ENCODE measurements at places on chromosomes 7 and 10.

- DNase-seq, result no peak
Observed at GRCh38 chr7:101088069-101088425, 2.8 kb downstream of the TRIM56 start.

- DNase-seq, result no peak
Observed at GRCh38 chr10:110601581-110601980, 34.1 kb downstream of the SMC3 start.

- no peak for DNase-seq
Observed at GRCh38 chr10:130661419-130661818, 525.2 kb downstream of the GLRX3 start.

GRCh38 chr7:54111814-54112511 is 430.2 kb upstream of the VSTM2A start:
- no peak for DNase-seq

- no peak for DNase-seq
Observed at GRCh38 chr10:61197057-61197456, 253.1 kb upstream of the RHOBTB1 start.

GRCh38 chr10:100829097-100829870 is 83.5 kb upstream of the SLF2 start:
- peak; percentile 13 for DNase-seq

- no peak for DNase-seq
Observed at GRCh38 chr10:13690281-13690825, 103.6 kb downstream of the PRPF18 start.

- no peak for DNase-seq
Observed at GRCh38 chr10:86961481-86962091, 3.2 kb downstream of the SNCG start.

DNA sequence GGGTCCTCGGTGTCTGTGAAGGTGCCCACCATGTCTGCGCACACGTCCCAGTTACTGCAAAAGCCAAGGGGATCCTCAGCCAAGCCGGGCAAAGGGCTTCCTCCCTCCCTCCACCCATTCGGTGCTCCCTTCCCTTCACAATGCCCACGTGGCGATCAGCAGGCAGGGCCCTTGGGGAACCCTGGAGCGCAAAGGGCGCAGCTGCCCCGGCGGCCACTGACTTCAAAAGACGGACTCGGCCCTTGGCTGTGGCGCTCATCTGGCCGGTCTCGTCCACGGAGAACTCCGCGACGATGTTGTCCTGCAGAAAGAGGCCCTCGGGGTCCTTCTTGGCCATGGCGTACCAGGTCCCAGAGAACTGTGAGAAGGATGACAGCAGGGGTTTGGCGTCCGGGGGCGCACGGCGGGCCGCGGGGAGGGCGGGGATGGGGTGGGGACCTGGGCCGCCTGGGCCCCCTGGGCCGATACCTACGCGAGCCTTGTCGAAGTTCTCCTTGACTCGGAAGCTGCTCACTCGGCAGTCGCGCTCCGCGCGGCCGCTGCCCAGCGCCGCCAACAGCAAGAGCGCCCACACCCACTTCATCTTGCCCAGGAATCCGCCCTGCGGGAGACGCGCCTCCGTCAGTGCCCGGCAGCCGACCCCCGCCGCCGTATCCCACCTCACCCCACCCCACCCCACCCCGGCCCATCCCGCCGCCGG is 439 bp downstream of the RBP4 start:
- no peak for DNase-seq

DNA sequence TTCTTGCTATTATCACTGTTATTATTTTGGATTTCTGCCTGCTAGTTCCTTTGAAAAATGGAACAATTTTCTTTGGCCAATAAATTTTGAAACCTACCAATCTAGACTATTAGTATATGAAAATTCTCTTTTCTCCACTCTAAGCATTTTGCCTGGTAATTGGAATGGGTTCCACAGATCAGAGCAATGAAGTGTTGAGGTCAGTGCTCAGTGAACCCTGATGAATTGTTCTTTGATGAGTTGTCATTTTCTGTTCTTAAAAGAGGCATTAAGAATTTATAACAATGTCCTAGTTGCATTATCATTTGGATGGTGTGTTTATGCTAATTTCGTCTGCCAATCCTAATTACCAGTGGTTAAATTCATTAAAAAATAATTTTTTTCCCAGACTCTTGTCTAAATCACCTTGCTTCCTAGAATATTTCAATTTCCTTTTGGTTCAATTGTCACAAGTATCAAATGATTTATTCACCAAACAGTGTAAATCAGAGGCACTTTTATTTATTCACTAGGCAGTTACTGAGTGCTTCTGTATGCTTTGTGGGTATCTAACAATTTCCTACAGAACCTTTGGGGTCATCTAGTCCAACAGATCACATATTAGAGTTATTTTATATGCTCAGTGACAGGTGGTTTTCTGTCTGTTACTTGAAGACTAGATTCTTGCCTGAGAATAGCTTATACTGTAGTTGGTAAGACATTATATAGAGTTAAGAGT is 239.0 kb downstream of the DNAJB9 start:
- DNase-seq, result no peak

Data from stimulated activated naive CD8-positive, alpha-beta T cell treated with anti-CD3 and anti-CD28 coated beads, Interleukin-15, Interleukin-2, amounts not matched to agents 100 U/mL and 50 U/mL, for 24 hours (primary cell).